ENCODE measurements at places on chromosomes 16 and 17.

GRCh38 chr17:83013779-83014117 lies 65.7 kb upstream of the METRNL start:
- DNase-seq = no peak

GRCh38 chr17:8421571-8421970 lies 14.1 kb upstream of the NDEL1 start:
- DNase-seq = no peak

DNA sequence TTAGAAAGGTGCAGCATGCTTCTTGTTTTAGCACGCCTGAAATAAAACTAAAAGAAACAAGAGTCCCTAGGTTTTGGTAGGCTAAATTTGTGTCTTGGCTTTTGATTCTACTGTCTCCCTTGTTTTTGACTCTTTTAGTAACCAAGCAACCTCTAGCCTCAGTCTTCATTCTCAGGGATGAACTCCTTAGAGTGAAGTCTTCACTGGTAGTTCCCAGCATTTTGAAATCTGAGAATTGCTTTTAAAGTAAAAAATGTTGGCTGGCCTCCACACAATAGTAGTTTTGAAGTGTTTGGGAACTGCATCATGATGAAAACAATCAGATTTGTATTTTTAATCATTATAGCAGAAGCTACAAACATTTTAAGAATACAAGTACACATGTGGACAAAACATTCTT lies 6.1 kb upstream of the CDR2 start:
- DNase-seq = no peak

DNA sequence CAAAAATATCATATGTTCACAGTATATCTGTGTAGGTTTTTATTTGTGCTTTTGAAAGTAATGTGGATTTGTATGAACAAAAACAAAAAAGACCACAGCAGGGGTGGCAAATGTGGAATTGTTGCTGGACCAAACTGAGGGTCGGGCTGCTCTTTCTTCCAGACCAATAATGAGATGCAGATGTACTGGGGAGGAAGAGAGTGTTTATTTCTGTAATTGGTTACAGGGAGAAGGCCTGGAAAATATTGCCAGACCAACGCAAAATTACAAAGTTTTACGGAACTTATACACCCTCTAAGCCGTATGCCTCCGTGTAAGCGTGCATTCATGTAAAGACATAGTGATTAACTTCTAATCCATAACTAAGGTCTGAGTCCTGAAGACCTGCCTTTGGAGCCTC lies 353.9 kb upstream of the C16orf82 start:
- no peak for DNase-seq

DNA sequence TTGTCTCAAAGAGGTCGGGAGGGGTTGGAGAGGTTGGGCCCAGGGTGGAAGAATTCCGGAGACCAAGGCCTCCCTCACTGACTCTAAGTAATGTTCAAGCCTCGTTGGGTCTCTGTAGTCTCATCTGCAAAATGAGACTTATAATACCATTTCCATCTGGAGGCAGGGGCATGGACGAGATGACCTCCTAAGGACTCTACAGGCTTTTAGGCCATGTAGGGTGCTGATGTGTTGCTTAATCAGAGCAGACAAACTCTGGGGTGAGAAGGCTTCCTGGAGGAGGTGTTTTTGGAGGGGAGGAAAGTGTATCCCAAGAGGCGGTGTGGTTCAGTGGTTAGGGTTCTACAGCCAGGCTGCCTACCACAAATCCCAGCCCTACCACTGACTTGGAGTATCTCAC lies 3.1 kb downstream of the SPPL2C start:
- no peak for DNase-seq

DNA sequence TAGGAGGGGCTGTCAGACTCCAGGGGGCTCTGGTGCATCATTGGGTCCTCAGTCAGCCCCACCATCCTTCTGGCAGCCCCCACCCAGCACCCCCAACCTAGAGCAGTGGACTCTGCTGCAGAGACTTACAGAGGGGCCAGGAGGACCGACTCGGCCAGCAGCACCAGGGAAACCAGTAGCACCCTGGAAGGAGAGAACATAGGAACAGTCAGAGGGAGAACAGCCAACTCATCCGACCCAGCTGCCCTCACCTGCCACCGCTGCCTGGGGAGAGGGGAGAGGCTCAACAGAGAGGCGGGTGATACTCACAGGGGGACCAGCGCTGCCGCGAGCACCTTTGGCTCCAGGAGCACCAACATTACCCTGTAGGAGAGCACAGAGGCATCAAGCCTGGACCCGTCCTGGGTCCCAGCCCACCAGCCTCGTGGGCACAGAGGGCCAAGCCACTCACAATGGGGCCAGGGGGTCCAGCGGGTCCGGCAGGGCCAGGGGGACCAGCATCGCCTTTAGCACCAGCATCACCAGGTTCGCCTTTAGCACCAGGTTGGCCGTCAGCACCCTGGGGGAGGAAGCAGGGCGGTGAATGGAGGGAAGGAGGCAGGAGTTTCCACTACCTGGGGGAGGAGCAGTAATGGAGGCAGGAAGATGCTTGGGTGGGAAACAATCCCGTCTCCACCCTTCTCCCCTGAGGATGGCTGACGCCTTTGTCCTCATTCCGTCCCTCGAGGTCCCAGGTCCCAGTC lies 11.7 kb downstream of the COL1A1 start:
- DNase-seq = no peak

DNA sequence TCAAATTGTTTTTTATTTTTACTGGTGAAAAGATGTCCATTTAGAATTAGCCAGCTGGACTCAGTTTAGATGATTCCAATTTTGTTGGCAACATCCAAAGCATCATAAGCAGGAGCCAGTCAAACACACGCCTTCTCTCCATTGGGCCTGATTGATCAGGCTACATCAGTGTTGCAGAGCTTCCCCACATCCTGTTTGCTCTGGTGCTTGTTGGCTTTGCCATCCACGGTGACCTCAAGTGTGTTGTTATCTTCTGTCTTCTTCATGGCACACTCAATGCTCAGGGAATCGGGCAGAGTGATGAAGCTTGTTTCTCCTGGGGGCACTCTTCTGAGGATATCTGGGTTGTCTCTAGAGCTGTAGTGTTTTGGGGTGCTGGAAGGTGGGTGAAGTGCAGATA lies 6.3 kb upstream of the NETO2 start:
- no peak for DNase-seq

- no peak for DNase-seq
Observed at GRCh38 chr17:18997650-18998196, 6.8 kb downstream of the FAM83G start.

DNA sequence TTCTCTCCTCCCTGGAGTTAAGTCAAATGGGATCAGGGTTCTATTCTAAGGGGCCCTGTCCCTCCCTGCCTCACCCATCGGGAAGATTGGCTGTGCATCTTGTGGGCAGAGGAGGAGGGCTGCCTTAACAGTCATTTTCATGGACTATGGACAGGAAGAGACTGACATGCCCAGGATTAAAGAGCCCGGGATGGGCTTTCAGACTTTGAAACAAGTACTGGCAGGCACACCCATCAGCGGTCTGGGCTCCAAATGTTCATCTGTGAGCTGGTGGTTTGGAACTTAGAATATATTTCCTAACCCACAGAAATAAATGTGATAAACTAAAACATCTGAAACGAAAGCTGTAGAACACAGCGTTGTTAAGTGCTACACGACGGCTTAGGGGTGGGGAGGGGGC lies 6.5 kb downstream of the SLC6A4 start:
- DNase-seq = no peak

GRCh38 chr17:51647826-51648225 lies 387.5 kb downstream of the UTP18 start:
- DNase-seq = no peak

DNA sequence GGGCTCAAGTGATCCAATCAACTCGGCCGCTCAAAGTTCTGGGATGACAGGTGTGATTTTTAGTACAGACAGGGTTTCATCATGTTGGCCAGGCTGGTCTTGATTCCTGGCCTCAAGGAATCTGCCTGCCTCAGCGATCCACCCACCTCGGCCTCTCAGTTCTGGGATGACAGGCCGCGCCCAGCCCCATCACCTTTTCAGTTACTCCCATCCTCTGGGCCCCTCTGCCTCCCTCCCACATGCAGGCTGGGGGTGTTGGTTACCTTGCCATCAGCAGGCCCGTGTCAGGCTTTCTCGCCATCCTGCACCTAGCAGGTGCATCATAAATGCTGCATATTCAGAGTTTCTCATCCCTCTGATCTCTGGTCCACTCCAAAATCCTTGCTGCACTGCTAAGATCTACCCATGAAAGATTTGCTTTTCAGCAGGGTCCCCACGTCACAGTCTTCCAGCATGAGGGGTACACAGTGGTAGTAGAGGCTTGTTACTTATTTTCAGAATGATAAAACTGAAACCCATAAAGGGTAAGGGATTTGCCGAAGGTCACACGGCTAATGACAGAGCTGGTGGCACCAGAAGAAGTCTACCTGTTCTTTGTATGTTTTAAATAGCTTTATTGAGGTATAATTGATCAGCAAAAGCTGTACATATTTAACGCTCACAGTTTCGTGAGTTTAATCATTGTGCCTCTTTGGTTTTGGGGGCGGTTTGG lies 16.6 kb downstream of the PMM2 start:
- DNase-seq = no peak

DNA sequence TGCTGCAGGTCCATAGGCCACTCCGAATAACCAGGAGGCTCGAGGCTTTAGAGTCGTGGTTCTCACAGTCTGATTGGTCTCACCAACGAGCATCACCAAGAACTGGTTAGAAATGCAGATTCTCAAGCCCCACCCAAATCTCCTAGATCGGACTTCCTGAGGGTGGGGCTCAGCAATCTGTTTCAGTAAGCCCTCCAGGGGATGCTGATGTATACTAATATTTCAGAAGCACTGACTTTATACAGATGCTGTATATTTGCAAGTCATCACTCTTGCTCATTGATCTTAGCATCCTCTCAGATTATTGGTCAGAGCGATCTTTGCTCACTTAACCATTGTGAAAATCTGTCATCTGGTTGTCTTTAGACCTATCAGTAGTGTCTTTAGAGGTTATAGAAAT lies 4.4 kb upstream of the VAC14 start:
- DNase-seq = no peak

DNA sequence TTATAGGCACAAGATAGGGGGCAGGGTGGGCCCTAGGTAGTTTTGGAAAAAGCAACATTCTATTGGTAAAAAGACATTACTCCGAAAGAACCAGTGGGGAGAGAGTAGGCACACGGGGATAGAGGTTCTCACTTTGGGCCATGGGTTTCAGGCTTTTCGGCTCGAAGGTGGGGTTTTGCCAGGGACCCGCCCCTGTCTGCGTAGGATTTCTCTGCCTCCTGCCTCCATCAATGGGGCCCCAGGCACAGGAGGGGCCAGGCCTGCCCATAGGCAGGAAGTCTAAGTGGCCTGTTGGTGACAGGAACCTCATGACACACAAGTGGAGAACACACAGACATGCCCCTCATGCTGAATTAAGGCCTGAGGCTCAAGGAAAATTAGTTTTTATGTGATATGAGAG lies 57.5 kb downstream of the RNF213 start:
- no peak for DNase-seq

- peak; percentile 80 for DNase-seq
Observed at GRCh38 chr17:68356949-68357455, 65.7 kb downstream of the ARSG start.

DNA sequence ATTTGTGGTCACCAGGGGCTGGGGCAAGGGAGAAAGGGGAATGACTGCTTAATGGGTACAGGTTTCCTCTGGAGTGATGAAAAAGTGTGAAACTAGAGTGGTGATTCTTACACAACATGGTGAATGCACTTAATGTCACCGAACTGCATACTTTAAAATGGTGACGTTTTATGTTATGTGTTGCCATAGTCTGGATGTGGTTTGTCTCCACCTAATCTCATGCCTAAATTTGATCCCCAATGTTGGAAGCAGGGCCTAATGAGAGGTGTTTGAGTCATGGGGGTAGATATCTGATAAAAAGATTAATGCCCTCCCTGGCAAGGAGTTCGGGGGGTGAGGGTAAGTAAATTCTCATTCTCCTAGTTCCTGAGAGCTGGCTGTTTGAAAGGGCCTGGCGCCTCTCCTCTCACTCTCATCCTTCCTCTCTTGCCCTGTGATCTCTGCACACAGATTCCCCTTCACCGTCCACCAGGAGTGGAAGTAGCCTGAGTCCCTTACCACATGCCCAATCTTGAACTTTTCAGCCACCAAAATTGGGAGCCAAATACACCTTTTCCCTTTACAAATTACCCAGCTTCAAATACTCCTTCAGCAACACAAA lies 15.3 kb downstream of the XPO6 start:
- DNase-seq = no peak

- DNase-seq = no peak
Observed at GRCh38 chr16:83455716-83456115, 352.1 kb upstream of the HSBP1 start.

- DNase-seq = no peak
Observed at GRCh38 chr17:27783440-27784350, 16.6 kb downstream of the NOS2 start.

GRCh38 chr17:71948703-71949422 lies 172.0 kb upstream of the SOX9 start:
- no peak for DNase-seq

DNA sequence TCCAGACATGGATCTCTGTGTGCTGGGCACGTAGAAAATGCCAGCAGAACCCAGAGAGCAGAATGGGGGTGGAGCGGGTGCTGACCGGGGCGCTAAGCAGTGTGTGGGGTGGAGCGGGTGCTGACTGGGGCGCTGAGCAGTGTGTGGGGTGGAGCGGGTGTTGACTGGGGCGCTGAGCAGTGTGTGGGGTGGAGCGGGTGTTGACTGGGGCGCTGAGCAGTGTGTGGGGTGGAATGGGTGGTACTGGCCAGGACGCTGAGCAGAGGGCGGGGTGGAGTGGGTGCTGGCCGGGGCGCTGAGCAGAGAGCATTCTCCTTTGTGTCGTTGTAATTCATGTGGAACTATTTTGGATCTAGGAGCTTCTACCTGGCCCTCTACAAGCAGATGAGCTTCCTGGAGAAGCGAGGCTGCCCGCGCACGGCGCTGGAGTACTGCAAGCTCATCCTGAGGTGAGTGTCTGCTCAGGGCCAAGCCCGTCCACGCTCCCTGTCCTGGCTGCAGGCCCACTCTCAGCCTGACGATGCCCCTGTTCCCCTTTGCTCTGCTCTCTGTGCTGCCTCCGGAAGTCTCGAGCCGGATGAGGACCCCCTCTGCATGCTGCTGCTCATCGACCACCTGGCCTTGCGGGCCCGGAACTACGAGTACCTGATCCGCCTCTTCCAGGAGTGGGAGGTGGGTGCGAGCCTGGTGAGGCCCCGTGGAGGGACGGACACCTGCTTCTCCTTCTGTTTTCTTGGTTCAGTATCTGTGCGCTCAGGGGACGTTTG lies 20.3 kb upstream of the MC1R start:
- no peak for DNase-seq

Measured in T-helper 2 cell (primary cell).